Osteocyte (in vitro differentiated cells): ENCODE measurements at places on chromosomes 12 and 14. TPM values are rescaled to one million over a fixed set of nuclear protein-coding genes. Genes with fewer than 3 reads are reported as not detected.

Gene P2RX2
- total RNA-seq: not detected in 2 replicates

Gene ZC2HC1C
- 0.08 and 1.0 TPM in 2 replicates for total RNA-seq

Gene RAB15
- total RNA-seq: 27.5 and 27.6 TPM in 2 replicates

Gene MYF6
- not detected in 2 replicates for total RNA-seq

Gene GALNT9
- total RNA-seq: not detected in 2 replicates

Gene SARNP
- 55.6 and 56.1 TPM in 2 replicates for total RNA-seq

Gene NANOG
- 0.08 and 0.50 TPM in 2 replicates for total RNA-seq

Gene DBX2
- total RNA-seq: not detected in 2 replicates

Gene KRT73
- total RNA-seq: not detected in 2 replicates

Gene DAD1
- 220 and 223 TPM in 2 replicates for total RNA-seq

Gene DLGAP5
- total RNA-seq: 11.5 and 11.7 TPM in 2 replicates

Gene DTX1
- not detected in 2 replicates for total RNA-seq

Gene LRP1-AS
- not detected in 2 replicates for total RNA-seq

Gene LTB4R2
- 12.5 and 14.9 TPM in 2 replicates for total RNA-seq

Gene CDCA3
- 8.0 and 9.2 TPM in 2 replicates for total RNA-seq

Gene LIN7A
- total RNA-seq: 26.7 and 27.7 TPM in 2 replicates

Gene YEATS4
- total RNA-seq: 15.9 and 17.6 TPM in 2 replicates

Gene LUM
- 473 and 481 TPM in 2 replicates for total RNA-seq

Gene TBPL2
- not detected in 2 replicates for total RNA-seq

Gene KRT2
- not detected in 2 replicates for total RNA-seq

Gene BCL2L14
- not detected in 2 replicates for total RNA-seq

Gene DEPDC4
- 1.4 TPM in 2 replicates for total RNA-seq

Gene PDZRN4
- total RNA-seq: not detected in 2 replicates

Gene HOXC10
- total RNA-seq: not detected in 2 replicates

Gene CLEC6A
- total RNA-seq: not detected in 2 replicates

Gene GLIPR1L1
- not detected in 2 replicates for total RNA-seq

Gene CLEC9A
- not detected in 2 replicates for total RNA-seq
